ENCODE measurements at places on chromosomes 7 and 10.

DNA sequence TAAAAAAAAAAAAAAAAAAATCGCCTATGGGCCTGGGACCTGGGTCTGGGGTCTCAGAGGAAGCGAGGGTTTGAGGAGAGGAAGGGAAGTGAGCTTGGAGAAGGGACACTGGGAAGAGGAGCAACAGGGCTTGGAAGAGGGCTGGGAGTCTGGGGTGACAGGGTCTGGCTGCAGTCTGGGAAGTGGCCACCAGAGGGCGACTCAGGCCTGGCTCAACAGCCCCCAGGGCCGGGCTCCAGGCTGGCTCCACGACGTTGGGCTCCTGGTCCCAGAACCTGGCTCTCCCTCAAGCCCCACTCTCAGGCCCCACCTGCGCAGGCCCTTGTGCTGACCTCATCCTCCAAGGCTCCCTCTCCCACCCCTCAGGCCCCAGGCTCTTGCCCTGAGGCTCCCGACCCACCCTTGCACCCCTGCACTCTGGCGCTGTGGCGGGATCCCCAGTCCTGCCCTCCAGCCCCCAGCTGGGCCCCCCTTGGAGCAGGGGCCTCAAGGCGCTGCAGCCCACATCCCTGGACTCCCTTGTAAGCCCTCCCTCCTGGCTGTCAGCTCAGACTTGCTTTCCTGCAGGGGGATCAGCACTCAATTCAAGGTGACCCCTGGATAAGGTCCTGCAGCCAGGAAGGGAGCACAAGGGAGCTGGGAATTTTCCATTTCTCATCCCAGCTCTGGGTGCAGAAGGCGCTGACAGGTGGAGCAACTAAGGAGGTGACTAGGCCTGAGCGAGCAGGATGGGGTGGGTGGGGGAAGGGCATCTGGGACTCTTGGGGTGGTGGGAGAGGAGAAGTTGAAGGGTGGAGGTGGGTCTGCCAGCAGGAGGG lies 5.4 kb upstream of the SPACDR start:
- DNase-seq = peak; percentile 89

- DNase-seq = no peak
Measured at GRCh38 chr7:50591480-50592438, 26.6 kb upstream of the DDC start.

DNA sequence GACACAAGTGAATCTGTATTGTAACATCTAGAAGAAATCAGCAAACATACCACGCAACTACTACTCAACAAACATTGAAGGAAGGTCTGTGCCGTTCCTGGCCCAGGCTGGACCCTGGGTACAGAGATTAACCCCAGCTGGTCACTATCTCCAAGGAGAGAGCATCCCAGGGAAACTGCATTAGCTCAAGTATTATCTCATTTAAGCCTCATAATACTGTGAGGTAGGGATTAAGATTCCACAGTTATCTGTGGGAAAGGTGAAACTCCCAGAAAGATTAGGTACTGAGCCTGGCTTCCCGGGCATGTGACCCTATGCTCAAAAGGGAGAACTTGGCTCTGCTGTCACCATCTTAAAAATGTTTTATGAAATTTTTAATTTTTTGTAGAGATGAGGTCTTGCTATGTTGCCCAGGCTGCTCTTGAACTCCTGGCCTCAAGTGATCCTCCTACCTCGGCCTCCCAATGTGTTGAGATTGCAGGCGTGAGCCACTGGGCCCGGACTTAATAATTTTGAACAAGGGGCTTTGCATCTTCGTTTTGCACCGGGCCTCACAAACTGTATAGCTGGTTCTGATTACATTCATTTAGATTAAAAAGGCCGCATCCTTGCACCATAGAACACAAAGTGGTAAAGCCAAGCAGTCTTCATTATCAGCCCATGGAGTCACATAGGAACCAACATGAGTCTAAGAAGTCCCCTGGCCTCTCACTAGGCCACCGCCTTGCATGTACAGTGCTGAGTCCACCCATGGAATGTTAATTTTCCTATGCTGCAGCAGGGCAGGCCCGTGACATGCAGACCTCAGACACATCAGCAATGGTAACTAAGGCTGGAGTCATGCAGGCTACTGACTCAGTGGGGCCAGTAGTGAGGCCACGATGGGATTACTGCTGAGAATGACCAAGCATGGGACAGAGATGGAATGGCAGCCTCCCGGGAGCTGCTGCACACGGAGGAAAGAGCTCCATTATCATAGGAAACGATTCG lies 5.5 kb upstream of the CTBP2 start:
- no peak for DNase-seq

DNA sequence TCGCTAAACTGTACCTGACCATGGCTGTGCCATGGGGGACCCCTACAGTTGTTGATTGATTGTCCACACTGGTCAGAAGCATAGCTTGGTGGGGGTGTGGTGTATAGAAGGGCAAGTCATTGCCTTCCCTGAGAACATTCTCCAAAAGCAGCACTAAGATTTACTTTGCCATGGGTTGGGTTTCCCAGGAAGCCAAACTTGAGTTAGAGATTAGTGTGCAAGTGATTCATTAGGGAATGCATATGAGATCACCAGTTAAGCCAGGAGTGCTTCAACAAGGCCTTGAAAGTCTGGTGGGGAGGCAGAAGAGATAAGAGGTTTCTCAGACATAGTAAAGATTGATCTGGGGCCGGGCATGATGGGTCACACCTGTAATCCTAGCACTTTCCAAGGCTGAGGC lies 21.4 kb upstream of the TPST1 start:
- no peak for DNase-seq

- DNase-seq = no peak
Measured at GRCh38 chr7:124647630-124648306, 117.8 kb downstream of the GPR37 start.

- DNase-seq = no peak
Measured at GRCh38 chr7:55484241-55484640, 88.1 kb downstream of the VOPP1 start.

GRCh38 chr7:152365982-152366603 lies 69.7 kb downstream of the KMT2C start:
- no peak for DNase-seq

GRCh38 chr7:137579913-137580640 lies 236.5 kb upstream of the PTN start:
- DNase-seq = no peak

DNA sequence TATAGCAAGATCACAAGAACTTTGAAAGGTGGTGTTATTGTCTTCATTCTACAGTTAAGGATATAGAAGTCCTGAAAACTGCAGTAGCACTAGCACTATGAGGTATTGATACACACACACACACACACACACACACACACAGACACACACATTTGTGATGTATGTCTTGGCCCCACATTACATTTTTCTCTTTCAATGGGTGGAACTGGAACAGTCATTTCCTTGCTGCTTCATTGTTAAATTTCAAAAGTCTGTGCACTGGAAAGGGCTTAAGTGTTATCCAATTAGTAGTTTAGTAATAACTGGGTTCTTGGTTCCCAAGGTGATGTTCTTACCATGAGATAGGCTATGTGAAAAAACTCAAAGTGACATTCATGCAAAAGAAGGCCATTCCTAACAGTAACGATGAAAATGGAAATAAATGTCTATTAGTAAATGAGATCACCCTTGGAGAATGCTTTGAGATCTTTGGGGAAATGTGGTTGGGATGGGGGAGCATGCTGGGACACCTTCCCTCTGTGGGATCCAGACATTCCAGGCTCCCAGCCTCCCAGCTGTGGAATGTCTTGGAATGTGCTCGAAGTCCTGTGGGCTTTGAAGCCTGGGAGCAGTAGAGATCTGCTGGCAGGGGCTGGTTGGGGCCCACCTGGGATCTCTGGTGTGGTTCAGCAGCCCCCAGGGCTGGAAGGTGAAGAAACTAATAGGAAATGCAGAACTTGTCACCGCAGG lies 37.4 kb upstream of the CALD1 start:
- DNase-seq = no peak

All from activated CD4-positive, alpha-beta T cell treated with anti-CD3 and anti-CD28 coated beads, Interleukin-2, amount 50 U/mL, for 48 hours (primary cell).